IMR-90 (cell line): ENCODE measurements at places on chromosomes 1 and 21. TPM values are rescaled to one million over a fixed set of nuclear protein-coding genes. Genes with fewer than 3 reads are reported as not detected.
A peak's percentile ranks its signal among the peaks of the same experiment; 100 is the strongest.

The OXCT2 gene
- total RNA-seq: 0.18 and 0.28 TPM in 2 replicates

- peak; percentile 81 for DNase-seq
These were observed 22.6 kb upstream of the RNF187 start for GRCh38 chr1:228464487-228464983.

GRCh38 chr21:43613755-43614638 lies 45.3 kb downstream of the HSF2BP start:
- DNase-seq: peak; percentile 82

DNA sequence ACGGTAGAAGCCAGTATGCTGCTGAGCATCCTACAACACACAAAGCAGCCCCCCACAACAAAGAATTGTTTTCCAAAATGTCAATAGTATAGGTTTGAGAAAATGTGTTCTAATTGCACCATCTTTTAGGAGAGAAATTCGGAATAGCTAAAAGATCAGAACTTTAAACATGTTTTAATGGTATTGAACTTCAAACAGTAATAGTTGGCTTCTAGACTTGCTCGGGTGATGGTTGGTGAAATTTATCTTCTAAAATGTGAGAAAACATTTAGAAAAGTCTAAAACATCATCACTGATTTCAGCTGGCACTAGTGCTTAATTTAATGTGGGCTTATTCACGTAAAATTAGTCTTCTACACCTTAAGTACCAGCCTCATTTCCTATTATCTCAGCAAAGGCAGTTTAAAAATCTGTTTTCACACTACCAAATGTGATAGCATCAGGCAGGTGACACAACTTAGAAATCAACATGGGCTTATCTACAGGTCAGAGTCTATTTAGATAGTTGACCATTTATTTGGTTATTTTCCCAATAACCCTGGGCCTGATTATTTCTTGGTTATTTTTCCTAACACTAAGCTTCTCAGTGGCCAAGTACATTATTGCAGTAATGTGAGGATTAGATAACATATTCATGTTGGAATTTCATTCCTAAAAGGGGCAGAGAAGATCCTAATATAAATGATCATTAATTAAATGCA lies 399.3 kb upstream of the PKN2 start:
- no peak for DNase-seq
